Spleen (tissue), 13 donors: ENCODE measurements at places on chromosomes 12 and 14. TPM values are rescaled to one million over a fixed set of nuclear protein-coding genes. Genes with fewer than 3 reads are reported as not detected.

AKAP5 gene
- 3.7 TPM for total RNA-seq

GRCh38 chr12:107888789-107889188 lies 114.3 kb downstream of the ASCL4 start:
- no peaks in the 10 kb centered on the region for H3K36me3 ChIP-seq
- H3K4me1 ChIP-seq, result no peaks in the 10 kb centered on the region
- H3K27me3 ChIP-seq, result no peaks in the 10 kb centered on the region
- no peak for DNase-seq
- no peak overlapping the region for H3K27ac ChIP-seq
- H3K4me3 ChIP-seq, result no peak overlapping the region

RASAL1 gene
- total RNA-seq, result not detected

- H3K36me3 ChIP-seq, result no peaks in the 10 kb centered on the region
- no peak for DNase-seq
- no peak overlapping the region for H3K4me3 ChIP-seq
- no peak overlapping the region for H3K27ac ChIP-seq
- no peaks in the 10 kb centered on the region for H3K4me1 ChIP-seq
- H3K27me3 ChIP-seq, result no peaks in the 10 kb centered on the region
Measured at GRCh38 chr12:99049774-99050173, 404.7 kb downstream of the APAF1 start.

GRCh38 chr14:95761436-95761835 lies 47.5 kb upstream of the TCL1A start:
- H3K27me3 ChIP-seq, result no peaks in the 10 kb centered on the region
- H3K27ac ChIP-seq, result no peak overlapping the region
- H3K4me1 ChIP-seq, result no peaks in the 10 kb centered on the region
- no peak overlapping the region for H3K4me3 ChIP-seq
- no peaks in the 10 kb centered on the region for H3K36me3 ChIP-seq
- no peak for DNase-seq

DNA sequence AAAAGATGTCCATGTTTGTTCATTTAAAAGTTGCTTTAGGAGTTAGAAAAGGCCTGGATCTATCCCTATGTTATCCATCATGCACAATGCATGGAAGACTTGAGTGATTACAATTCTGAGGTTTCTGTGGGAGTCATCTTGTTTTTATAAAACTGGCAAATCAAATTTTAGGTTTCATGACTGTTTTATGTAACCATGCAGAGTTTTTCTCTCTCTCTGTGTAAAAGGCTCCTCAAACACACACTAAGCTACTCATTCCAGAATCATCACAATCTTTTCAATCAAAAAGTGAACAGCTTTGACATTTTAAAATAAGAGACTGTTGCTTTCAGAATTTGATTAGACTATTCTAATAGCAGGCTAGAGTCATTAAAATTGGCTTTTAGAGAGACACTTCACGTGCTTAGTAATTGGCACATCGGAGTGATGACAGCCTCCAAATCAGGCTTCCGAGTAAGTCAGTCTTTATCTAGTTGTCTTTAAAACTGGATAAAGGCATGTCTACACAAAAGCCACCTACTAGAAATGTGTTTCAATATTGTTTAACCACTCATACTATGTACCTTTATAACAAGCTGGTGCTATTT lies 31.9 kb downstream of the PRICKLE1 start:
- H3K4me3 ChIP-seq, result no peak overlapping the region
- H3K36me3 ChIP-seq, result no peaks in the 10 kb centered on the region
- DNase-seq, result no peak
- no peaks in the 10 kb centered on the region for H3K4me1 ChIP-seq
- H3K27me3 ChIP-seq, result no peaks in the 10 kb centered on the region

GRCh38 chr12:116318576-116319232 lies 41.2 kb upstream of the MED13L start:
- H3K4me1 ChIP-seq, result peaks cover 20% of the 10 kb centered on the region
- no peak for DNase-seq
- H3K27ac ChIP-seq, result no peak overlapping the region
- no peaks in the 10 kb centered on the region for H3K27me3 ChIP-seq
- no peak overlapping the region for H3K4me3 ChIP-seq

KRT78 gene
- total RNA-seq, result not detected
